Stimulated activated CD8-positive, alpha-beta memory T cell treated with anti-CD3 and anti-CD28 coated beads, Interleukin-2, amount 100 ng/mL, for 1 hour (primary cell): ENCODE measurements at places on chromosomes 12 and 14.

DNA sequence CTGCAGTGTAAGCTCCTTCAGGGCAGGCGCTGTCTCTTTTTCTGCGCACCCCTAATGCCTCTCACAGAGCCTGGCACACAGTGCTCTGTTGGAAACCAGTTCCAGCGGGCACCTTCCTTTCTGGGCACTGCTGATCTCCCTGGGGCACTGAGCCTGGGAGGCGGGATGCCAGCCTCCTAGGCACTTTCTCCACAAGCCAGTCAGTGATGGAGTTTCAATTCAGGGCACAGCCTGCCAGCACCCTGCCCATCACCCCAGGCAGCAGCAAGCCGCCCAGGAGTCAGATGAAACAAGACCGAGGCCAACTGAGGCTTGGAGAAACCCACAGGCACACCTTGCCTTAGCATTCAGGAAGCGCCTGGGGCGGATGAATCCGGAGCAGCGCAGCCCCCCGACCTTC is 5.7 kb upstream of the CTDSP2 start:
- DNase-seq: no peak

- DNase-seq: no peak
These were observed 7.4 kb downstream of the ASCL1 start for GRCh38 chr12:102964872-102965271.

DNA sequence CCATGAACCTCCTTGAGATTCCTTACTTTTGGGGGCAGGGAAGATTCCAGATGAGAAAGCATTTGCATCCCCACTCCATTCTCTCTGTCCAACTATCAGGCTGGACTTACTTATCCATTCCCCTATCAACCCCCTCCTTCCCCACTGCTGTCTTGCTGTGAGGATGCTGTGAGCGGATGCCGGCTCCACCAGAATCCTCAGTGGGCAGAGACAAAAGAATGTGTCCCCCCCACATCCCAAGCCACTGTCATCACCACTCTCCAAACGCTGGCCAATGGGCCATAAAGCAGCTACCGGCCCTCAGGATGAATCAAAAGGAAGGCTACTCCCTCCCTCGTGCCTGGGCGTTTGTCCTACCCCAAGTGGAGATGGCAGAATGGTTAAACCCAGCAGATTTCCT is 173.0 kb upstream of the NTF3 start:
- no peak for DNase-seq

GRCh38 chr12:64700532-64700931 is 58.7 kb downstream of the GNS start:
- no peak for DNase-seq

DNA sequence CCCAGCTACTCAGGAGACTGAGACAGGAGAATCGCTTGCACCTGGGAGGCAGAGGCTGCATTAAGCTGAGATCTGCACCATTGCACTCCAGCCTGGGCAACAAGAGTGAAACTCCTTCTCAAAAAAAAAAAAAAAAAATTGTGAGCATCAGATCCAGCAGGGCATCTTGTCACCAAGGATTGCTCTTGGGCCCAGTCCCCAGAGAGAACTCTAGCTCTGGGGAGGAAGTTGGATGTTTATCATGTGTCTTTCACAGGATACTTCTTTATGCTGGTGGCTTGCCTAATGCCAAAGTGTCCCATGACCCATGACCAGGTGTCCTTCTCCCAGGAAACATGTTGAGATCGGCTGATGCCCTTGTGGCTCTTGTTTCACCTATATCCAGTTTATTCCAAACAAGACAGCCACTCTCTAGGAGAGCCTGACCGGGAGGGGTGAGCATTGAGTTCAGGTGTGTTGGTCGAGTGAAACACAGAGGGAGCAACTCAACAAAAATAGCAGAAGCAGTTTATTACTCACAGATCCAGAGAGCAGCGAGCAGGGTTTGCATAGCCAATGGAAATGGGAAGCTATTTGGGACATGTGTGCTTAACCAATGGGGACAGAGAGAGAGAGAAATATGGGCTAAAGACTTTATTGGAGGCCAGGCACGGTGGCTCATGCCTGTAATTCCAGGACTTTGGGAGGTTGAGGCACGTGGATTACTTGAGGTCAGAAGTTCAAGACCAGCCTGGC is 6.6 kb upstream of the TCHP start:
- no peak for DNase-seq

- DNase-seq: no peak
These were observed 9.4 kb upstream of the ARID2 start for GRCh38 chr12:45720069-45720468.

DNA sequence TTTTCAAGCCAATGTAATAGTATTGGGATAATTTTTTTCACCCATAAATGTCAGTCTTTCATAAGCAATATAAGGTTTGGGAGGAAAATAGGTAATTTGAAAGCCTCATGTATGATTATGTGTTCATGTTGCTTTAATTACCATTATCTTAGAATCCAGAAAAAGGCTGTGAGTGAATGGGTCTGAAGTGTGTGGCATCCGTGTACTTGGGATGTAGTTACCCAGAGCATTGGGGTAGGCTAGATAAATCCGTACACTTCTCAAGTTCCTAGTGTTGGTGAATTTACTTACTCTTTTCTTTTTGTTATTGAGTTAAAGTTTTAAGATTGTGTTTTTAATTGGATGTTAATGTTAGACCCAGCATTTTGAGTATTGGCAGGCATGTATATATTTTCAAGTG is 104.4 kb downstream of the FGD4 start:
- DNase-seq: no peak

DNA sequence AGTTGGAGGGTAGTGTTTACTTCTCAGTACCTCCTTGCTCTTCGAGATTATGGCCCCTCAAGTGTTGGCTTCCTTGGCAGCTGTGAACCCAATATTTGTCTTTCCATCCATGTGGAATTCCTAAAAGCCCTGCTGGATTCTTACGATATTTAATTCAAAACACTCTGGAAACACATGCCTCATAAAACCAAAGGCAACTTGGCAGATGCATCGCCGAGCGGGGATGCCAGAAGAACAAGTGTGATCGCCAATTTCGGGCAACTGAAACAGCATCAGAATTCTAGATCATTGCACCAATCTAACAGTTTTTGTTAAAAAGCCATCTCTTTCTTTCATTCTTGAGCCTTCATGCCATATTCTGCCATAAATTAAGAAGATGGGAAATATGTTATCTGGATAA is 934.4 kb downstream of the AACS start:
- DNase-seq: no peak

- DNase-seq: no peak
These were observed 14.2 kb upstream of the MYO1A start for GRCh38 chr12:57063991-57064685.

DNA sequence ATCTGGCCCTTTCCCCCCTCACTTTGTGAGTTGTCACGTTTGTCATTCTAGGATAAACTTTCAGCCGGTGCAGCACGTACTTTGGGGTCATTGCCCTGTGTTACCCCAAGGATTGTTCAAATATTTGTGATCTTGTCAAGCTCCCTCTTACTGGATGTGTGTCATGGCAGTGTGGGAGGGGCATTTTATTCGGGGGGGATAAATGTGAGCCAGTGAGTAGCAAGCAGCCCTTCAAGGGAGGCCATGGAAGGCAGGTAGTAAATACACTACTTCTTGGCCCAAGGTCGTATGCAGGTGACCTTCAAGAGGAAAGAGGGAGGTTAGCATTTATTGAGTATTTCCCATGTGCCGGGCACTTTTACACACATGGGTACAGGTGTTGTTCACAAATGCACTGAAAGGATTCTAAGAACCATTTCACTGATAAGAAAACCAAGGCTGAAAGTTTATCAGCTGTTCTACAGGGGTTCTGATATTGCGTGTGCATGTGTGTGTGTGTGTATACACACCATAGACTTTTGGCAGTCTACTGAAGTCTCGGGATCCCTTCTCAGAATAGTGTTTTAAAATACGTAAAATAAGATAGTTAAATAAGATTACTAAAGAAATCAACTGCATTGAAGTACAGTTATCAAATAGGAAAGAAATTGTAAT is 410.3 kb upstream of the TBX3 start:
- no peak for DNase-seq

GRCh38 chr12:14256121-14256520 is 109.4 kb upstream of the ATF7IP start:
- DNase-seq: peak; percentile 15
